Right ventricle myocardium superior (tissue), 1 donor: ENCODE measurements at places on chromosomes 2 and 18. TPM values are rescaled to one million over a fixed set of nuclear protein-coding genes. Genes with fewer than 3 reads are reported as not detected.
A peak's percentile ranks its signal among the peaks of the same experiment; 100 is the strongest.

PDE6D gene
- total RNA-seq: 14.7 TPM

ASB1 gene
- 69.8 TPM for total RNA-seq

C2orf92 gene
- total RNA-seq: 1.2 TPM

GPR39 gene
- not detected for total RNA-seq

GRCh38 chr2:69163109-69163508 lies 150.1 kb downstream of the ANTXR1 start:
- DNase-seq: no peak

DNA sequence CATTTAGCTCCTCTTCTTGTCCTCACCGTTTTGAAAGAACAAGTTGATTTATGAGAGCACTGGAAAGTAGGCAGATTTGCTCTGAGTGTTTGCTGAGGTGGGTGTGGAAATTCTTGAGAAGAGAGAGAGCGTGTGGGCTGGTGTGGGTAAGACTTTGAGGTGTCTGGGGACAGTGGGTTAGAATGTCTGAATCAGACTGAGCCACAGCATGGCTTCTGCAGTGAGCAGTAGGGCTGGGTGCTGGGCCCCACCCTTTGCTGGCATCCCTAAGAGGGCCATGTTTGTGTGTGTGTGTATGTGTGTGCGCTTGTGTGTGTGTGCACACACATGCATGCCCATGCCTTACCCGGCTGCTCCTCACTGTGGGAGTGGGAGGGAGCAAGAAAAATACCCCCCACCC lies 63.7 kb downstream of the COPS8 start:
- DNase-seq: no peak

- DNase-seq: no peak
Measured at GRCh38 chr2:172914341-172915008, 161.2 kb upstream of the MAP3K20 start.

- no peak for DNase-seq
Measured at GRCh38 chr2:70958759-70959158, 19.7 kb upstream of the ANKRD53 start.

DNA sequence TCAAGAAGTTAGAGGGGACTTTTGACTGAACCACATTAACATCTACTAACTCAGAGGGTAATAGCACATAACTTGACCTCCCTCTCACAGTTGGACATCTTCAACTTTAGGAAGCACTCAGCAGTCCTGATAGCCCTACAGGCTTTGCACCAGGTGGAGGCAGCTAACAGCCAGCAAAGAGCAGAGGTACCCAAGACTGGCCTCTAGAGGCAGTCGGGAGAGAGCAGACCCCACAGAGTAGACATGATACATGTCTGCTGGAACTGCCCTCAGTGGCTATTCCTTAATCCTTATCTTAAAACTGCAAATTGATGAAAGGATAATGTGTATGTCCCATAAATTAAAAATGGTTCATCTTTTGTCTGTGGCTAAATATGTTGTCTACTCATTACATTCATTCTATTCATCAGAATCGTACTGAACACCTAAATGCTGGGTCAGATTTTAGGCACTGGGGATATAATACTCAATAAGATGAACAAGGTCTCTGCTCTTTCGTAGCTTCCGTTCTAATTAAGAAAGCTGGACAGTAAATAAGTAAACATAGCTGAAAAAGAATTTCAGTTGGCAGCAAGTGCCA lies 49.8 kb downstream of the CAB39 start:
- no peak for DNase-seq

GRCh38 chr2:40773291-40773690 lies 321.4 kb upstream of the SLC8A1 start:
- DNase-seq: no peak

DNA sequence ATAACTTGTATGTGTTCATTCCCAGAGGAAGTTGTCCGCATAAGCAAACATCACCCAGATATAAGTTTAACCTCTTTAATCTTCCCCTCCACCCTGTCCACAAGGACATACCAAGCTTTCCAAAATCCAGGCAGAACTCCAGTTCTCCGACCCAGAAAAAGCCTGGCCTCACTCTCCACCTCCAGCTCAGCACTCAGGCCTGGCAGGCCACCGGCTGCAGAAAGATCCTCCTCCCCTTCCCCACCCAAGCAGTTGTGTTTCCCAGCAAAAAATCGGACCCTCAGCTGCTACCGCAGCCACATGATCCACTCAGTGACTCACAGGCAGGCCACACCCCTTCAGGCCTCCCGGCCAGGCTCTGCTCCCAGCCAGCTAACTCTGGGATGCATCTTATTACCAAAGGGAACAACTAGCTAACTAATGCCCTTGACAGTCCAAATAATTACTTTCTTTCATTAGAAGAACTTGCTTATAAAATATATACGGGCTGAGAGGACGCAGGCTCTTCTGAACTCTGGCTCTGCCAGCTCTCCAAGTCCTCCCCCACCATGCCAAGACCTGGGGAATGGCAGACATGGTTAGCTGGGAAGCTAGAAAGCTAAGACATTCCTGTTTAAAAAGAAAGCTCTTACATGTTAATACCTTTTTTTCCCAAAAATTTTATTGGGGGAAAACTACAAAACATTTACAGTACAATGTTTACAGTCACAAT lies 4.5 kb downstream of the ZFP36L2 start:
- peak; percentile 93 for DNase-seq

DNA sequence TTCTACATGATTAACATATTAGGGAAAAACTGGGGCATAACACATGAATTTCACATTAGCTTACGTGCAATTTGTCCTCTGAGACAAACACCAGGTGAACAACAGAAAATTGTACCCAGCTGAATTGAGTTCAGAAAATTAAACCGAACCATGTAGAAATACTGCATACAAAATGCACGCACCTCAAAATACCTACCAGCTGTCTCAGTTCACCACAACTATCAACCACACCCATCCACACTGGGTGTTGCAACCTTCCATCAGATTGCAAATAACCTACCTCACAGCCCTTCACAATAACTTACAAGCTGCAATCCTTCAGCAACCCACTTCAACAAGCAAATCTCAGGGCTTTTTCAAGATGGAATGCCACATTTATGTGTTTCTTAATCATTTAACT lies 55.9 kb downstream of the UNC50 start:
- no peak for DNase-seq

- peak; percentile 53 for DNase-seq
Measured at GRCh38 chr2:62475172-62476011, 30.6 kb downstream of the TMEM17 start.
